GM10248 (cell line): ENCODE measurements at places on chromosomes 1 and 21.

- no peak for DNase-seq
Observed at GRCh38 chr1:207990455-207990854, 79.5 kb upstream of the CD34 start.

DNA sequence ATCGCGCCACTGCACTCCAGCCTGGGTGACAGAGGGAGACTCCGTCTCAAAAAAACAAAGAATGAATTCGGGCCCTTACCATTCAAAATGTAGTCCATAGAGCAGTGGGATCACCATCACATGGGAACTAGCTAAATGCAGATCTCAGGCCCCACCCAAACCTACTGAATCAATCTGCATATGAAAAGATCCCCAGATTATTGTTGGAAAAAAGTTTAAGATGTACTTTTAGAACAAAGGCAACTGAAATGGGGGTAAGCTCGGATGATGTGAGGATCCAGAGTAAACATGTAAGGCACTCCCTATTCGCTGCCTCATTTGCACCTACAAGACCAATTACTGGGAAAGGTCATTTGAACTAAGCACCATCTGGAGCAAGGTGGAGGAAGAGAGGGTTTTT is 803 bp upstream of the FLAD1 start:
- DNase-seq: no peak

- no peak for DNase-seq
Observed at GRCh38 chr1:233719655-233720341, 105.9 kb downstream of the KCNK1 start.

- DNase-seq: no peak
Observed at GRCh38 chr1:78224246-78224785, 178.6 kb downstream of the GIPC2 start.

GRCh38 chr1:209484429-209484828 is 99.1 kb upstream of the CAMK1G start:
- DNase-seq: no peak

DNA sequence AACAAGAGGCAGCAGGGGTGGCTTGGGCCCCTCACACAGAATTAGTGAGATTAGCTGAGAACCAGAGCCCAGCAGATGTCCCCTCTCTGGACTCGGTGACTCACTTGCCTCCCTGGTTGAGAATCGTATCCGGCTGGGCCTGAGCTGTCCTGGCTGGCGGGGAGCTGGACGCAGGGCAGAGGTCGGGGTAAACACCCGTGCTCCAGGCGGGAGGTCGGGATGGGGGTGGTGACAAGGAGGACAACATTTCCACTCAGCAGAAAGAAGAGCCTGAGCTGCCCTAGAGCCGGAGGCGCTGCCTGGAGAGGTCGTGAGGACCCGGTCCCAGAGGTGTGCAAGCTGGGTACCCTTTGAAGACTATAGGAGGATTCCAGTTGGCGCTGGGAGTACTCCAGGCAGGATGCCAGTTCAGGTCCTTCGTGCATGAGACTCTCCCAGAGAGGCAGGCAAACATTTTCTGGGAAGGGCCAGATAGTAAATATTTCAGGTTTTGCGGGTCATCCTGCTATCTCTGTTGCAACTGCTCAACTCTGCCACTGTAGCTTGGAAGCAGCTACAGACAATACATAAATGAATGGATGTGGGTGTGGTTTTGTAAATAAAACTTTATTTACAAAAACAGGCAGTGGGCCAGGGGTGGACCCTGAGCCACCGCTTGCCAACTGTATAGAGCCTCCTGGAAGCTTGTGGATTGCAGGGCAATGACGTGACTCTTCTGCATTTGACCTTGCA is 116.8 kb upstream of the WNT4 start:
- no peak for DNase-seq

DNA sequence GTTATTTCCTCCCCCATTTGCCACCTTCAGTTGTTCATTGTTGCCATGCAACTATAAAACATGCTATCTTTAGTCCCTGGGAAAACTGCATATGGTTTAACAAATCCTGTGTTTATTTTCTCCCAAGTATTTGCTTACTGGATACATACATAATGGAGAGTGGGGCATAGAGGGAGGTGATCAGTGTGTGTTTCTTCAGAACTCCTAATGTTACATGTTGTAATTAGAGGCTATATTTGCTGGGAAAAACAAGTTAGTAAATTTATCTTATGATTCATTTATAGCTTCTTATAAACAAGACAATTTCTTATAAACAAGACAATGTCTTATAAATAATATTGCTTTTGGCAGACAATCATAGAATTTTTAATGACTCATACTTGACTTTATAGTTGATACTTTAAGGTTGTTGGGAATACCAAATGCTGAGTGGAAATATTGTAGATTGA is 7.3 kb upstream of the GIPC2 start:
- DNase-seq: no peak

DNA sequence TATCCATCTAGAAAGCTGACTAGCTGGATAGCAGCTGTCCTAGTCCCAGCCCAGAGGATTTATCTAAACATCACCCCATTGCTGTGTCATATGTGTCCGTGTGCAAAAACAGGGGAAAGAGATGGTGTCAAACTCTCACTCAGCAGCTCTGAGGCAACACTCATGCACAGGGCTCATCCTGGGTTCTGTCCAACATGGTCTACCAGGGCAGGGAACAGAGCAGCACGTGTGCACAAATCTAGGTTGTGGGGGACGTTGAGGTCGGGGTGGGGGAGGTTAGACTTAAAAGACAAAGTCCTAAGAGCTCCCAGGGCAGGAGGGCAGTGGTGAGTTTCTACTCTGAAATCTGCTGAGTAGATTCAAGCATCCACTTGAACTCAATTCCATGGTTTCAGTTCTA is 16.2 kb downstream of the PI4KB start:
- no peak for DNase-seq

DNA sequence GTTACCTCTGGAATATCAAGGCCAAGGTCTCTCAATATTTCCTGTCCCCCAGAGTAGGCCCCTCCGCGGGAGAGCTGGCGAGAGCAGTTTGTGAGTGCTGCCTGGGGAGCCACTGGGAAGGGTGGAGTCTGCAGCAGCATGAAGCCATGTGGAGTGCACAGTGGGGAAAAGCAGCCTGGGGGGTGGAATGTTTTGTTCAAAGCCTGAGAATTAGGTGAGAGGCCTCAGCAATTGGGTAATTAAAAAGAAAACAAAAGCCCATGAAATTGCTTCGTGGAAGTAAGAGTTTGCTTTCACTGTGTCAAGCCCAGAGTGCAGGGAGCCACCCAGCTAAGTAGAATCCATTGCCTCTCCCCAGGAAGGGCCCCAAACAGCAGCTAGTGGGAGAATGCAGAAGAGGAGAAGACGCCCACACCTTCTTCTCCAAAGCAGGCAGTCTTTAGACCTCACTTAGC is 30.2 kb upstream of the DISC1 start:
- no peak for DNase-seq

GRCh38 chr1:232617237-232617636 is 12.7 kb downstream of the SIPA1L2 start:
- DNase-seq: no peak

DNA sequence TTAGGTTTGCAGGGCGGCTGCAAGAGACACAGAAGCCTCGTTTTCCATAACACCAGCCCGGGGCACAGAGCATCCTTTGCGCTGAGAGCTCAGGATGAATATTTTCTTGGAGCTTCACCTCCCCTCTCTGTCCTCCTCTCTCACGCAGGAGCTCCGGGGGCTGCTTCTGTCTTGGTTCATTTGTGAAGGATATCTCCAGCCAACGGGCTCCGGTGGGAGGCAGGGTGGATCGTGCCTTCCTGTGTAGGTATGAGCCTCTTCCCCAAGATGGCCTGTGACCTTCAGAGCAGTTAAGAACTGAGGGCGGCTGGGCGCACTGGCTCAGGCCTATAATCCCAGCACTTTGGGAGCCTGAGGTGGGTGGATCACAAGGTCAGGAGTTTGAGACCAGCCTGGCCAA is 319.0 kb upstream of the C1orf174 start:
- no peak for DNase-seq

GRCh38 chr1:8823295-8823664 is 5.8 kb upstream of the RERE start:
- DNase-seq: no peak

- no peak for DNase-seq
Observed at GRCh38 chr1:245419461-245419978, 264.7 kb downstream of the KIF26B start.

DNA sequence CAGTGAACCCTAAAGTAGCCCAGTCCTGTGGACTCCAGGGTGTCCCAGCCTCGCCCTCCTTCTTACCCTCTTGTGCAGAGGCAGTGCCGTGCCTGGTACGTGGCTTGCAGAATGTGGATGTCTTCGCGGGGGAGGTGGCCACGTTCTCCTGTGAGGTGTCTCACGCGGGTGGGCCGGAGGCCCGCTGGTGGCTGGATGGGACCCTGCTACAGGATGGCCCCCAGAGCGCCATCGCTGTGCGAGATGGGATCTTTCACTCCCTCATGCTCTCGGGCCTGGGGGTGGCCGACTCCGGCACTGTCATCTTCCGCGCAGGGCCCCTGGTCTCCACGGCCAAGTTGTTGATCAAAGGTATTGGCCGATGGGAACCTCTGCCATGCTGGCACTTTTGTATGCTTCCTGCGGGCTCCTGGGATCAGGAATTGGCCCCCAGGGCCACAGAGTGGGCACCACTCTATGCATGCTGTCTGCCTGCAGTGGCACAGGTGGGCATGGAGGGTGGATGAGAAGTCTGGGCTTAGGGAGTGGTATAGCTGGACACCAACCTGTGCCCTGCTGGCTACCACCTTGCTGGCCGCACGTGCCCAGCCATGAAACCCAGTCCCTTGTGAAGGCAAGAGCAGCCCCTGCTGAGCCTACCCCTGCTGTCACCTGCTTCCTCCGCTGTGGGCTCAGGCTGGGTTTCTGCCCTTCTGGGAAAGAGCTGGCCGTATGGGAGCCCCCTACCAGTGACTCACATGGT is 92.9 kb downstream of the TRIM11 start:
- no peak for DNase-seq

DNA sequence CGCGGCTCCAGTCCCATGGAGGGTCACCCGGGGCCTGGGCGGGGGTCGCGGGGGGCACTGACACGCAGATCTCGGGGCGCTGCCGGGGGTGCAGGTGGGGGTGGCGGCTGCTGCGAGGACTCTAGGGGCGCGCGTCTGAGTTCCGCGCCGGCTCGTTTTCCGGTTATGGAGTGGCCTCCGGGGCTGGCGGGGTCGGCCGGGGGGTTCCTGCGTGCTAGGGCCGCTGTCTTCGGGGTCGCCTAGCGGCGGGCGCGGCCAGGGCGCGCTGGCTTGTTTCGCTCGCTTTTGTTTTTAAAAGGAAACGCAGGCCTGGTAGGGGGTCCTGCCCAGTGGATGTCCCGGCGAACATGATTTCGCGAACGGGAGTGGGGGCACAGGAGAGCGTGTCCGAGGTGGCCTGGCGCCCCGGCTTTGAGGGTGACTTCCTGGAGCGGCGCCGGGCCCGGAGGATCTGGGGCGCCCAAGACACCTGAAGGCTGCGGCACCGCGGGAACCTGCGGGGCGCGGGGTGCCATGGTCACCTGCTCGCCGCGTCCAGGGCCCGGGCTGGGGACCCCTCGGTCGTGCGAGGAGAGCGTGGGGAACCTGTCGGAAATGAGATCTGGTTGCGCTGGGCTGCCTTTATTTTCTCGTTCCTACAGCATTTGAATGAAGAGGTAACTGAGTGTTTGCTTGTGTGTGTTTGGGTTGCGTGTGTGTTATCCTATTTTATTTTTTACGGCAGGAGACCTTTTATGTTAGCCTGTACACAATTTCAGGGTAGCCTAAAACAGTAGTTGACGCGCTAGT is 618 bp downstream of the ETS2 start:
- DNase-seq: peak; percentile 38

GRCh38 chr21:34882719-34883131 is 166.4 kb downstream of the RUNX1 start:
- peak; percentile 31 for DNase-seq

- no peak for DNase-seq
Observed at GRCh38 chr1:20665726-20666125, 4.6 kb upstream of the DDOST start.

DNA sequence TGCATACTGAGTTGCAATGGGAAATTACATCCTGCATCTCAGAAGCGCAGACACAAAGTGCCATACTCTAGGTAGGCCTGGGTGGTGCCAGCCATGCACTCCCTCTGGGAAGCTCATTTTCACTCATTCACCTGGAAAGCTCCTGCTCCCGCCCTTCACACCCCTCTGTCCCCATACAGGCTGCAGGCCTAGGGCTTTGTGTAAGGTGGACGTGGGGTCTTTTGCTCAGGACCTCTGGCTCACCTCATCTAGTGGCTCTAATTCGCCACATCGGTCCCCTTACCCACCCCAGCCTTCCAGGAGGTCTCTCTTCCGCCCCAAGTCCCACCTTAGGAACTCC is 751 bp downstream of the MRPS15 start:
- no peak for DNase-seq

DNA sequence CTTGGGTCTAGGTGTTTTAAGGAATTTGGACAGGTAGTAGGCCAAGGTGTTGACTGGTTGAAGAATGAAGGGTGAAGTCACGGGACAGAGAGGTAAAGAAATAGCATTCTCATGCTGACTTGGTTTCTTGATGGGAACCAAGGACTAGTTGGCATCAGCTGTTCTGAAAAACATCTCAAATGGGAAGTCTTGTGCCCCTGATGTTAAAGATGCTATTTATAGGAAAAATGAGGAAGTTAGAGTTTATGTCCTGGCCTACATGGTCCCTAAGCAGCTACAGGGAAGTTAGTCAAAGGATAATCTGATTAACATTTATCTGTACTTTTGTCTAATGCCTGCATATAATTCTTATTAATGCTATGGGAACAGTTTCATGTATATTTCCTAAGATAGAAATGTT is 262.4 kb downstream of the HHIPL2 start:
- DNase-seq: no peak

- no peak for DNase-seq
Observed at GRCh38 chr1:45395051-45395450, 54.8 kb upstream of the MUTYH start.

GRCh38 chr1:172646653-172647052 is 12.2 kb upstream of the FASLG start:
- DNase-seq: no peak

- DNase-seq: no peak
Observed at GRCh38 chr1:59985911-59986515, 59.4 kb upstream of the CYP2J2 start.

GRCh38 chr1:219175212-219175564 is 1.5 kb downstream of the LYPLAL1 start:
- no peak for DNase-seq

GRCh38 chr1:174949645-174950044 is 50.1 kb upstream of the CACYBP start:
- no peak for DNase-seq

DNA sequence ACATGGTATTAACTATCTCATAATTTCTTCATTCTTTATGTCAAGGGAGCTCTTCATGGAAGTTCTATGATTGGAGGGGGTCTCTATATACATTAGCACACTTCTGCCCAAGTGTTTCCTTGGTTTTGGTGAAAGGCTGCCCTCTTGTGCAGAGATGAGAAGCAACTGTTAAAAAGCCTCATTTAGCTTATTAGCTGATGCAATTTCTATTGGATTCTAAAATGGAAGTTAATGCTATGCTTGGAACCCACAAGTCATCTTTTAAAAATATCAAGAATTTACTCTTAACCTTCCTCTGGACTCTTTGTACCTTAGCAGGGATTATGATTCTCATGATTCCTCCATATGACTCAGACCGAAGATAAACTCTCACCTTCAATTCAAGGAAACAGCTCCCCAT is 328.9 kb downstream of the PTBP2 start:
- DNase-seq: no peak

GRCh38 chr1:99370476-99370875 is 106.2 kb downstream of the PLPPR4 start:
- no peak for DNase-seq

GRCh38 chr1:221089803-221090202 is 210.6 kb downstream of the HLX start:
- DNase-seq: no peak
